ENCODE measurements at places on chromosomes 1 and 21.

DNA sequence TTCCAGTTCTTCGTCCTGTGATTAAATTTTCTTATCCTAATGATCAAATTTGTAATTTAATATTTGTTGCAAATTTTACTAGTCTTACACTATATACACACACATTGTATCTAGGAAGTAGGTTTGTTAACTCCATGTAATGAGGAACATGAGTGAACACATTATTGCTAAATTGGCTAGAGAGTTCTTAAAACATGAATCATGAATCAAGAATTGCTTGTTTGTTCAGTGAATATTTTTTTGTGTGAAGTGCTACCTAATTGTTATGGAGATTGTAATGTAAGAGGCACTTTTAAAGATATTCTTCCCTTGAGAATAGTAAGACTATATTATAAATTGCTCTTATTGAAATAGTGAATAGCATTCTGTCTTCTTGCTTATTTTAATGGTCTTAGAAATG, 4.6 kb downstream of the GPSM2 start:
- no peak for DNase-seq

DNA sequence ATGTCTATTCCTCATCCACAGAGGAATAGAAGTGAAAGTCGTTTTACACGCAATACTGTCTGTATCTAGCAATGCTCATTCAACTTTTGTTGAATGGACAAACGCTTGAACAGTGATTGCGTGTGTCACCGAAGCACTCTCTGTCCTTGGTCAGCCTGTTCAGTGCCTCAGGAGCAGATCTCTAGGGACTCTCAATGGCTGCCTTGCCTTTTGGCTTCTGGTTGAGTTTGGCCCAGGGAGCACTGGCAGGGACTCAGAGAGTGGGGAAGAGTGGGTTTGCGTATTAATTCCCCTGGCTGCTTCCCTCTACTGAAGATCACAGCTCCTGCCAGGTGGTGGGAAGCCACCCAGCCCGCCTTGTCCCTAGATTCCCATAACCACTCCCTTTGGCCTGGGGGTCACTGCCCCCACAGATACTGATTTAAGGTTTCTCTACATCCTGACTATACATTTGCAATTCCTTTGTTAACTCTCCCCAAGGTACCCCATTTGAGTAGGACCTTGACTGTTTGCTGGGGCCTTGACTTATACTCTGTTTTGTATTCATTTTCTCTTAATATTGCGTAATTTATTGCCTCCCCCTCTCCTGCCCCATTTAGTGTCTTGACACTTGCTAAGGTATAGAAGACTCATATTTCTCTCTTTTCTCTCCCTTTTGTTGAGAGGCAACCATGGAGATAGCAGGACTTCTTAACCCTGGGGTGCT, 61.7 kb upstream of the USP24 start:
- DNase-seq, result no peak

DNA sequence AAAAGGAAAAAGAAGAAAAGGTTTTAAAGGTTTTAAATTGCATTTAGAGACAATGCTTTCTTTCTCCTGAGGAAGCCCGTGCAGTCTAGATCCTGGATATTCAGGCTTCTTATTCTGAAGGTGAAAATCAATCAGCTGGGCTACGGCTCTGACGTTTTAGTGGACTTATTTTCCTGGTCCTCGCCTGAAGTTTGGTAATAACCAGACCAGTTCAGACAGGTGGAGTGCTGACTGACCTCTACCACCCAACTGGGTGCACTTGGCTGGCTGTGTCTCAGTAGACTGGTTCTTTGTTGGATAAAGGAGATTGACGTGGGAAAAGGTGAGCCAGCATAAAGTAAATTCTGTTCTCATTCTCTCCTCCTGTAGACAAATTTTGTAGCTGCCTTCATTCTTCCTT, 7.2 kb upstream of the ATP1A1 start:
- no peak for DNase-seq

DNA sequence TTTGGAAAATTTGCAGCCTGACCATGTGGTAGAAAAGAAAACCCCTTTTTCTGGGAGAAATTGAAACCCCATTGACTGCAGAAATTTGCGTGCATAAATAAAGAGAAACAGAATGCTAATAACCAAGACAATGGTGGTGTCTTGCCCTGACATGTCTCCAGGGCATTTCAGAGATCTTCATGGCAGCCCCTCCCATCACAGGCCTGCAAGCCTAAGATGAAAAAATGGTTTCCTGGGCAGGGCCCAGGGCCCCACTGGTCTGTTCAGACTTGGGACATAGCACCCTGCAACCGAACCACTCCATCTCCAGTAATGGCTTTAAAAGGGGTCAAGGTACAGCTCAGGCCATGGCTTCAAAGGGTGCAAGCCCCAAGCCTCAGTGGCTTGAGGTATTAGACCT, 71.6 kb upstream of the SGIP1 start:
- DNase-seq, result no peak

DNA sequence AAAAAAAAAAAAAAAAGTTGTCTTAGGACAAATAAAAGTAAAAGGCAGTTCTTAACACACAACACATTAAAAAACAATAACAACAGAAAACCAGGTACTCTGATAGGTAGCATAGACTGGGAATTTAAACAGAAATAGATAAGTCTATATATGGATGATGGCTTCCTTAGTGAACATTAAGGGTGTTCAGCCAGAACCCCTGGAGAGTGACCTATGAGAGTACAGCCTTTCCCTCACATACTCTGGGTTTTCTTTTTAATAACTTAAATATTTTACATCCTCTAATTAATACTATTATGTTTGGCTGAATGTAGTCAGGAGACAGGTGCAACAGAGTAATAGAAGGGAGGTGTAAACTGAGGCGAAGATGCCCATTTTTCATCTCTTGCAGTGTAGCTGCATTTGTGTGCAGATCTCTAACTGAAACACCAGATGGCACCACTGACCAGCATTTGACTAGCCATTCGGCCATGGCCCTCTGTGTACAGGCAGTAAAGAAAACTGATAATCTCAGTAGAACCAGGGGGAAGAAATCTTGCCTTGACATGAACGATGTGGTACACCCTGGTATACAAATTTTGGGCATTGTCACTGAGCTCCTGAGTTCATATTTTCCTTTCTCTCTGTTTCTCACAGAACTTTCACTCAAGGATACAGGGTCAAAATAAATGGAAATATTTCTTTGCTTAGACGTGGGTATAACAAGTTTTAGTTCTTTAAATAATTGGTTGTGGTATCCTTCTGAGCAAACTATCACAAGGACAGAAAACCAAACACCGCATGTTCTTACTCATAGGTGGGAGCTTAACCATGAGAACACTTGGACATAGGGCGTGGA, 7.6 kb downstream of the TTF2 start:
- no peak for DNase-seq

DNA sequence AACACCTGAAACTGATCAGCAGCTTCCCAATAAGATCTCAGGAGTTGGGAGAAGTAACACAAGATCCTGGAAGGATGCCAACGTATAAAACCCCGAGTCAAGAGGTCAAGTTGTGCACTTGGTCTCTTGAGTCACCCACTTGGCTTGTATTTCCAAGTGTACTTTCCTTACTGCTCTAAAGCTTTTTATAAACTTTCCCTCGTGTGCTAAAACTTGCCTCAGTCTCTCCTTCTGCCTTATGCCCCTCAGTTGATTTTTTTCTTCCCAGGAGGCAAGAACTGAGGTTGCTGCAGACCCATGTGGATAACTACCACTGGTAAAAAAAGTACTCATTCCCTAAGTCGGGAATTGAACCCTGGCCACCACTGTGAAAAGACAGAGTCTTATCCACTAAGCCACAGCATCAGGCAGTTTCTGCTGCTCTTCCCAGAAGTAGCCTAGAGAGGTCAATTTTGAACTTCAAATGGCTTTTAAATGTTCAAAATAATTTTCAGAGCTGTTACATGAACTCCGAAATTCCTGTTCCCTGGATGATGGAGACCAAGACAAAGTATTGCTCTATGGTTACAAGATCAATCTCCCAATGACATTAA, 28.9 kb downstream of the ITLN2 start:
- DNase-seq, result no peak

- DNase-seq, result no peak
Observed at GRCh38 chr1:116834595-116834994, 75.1 kb upstream of the PTGFRN start.

DNA sequence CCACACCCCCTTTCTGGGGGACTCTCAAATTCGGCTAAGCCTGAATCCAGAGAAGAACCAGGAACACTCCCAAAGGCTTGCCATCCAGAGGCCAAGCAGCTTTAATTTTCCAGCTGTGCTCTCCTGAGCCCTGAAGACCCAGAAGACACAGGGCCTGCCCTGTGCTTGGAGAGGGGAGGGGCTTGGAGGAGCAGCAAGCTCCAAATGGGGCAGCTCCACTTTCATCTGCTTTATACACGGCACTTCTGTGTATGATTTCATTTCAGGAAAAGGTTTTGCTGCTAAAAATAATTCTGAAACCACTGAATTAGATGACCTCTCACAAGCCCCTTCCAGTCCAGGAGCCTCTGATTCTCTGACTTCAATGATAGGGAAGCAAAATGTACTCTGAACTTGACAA, 39.2 kb upstream of the CTTNBP2NL start:
- DNase-seq, result no peak

GRCh38 chr21:44727757-44728156, 16.4 kb upstream of the TSPEAR start:
- DNase-seq, result no peak

DNA sequence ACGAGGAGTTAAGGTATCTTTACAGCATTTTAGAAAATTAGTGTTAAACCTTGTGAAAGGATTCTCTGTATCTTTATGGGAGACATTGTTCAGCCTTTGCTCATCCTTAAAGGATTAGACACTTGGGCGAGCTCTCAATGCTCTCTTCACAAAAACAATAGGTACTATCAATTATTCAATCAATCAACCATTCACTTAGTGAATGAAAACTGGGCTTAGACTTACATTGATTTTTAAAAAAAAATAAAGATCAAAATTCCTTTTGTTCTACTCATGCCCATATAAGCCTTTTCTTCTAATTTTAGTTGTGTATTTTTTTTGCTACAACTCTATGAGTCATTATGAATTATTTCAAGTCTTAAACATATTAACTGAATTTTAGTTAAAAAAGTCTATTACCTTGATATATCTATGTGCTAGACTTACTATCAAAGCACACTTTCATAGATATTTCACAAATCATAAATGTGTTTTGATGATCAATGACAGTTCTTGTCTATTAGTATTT, 181.2 kb downstream of the DPYD start:
- no peak for DNase-seq

GRCh38 chr1:203522237-203522636, 28.3 kb downstream of the OPTC start:
- DNase-seq, result no peak

DNA sequence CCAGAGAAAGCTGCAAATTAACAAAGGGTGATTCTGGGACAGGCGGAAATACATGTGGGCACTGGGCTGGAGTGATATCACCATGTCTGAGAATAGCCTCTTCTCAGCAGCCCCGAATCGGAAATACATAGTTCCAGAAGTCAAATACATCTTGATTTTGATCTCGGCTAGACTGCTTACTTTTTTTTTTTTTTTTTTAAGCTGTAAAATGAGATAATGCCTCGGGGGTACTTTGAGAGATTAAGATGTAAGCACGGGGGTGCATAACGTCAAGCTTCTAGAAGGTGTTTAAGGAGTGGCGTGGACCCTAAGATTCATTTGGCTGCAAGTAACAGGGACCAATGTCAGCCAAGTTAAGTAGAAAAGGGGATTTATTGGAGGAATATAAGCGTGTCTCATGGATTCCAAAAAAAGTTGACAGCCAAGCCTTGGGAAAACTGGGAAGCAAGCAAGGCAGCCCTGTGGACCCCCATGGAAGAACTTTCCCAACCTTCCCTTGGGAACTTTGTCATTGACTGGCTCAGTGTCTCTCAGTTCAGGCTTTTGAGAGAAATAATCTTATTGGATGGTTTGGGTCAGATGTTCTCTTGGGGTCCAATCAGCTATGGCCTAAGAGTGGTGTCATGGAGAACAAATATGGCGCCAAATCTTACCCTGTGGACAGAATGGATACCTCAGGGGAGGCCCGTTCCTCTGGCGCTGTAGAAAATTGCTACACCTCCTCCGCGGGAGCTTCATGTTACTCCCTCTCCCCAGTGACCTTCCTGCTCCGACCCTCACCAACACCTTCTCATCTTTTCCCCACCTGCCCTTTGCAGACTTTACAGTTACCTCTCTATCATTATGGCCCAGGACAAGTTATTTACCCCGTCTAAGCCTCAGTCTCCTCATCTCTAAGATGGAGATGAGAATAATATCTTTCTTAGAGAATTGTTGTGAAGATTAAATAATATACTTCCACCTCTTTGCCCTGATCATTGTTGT, 186.6 kb downstream of the KAZN start:
- no peak for DNase-seq

DNA sequence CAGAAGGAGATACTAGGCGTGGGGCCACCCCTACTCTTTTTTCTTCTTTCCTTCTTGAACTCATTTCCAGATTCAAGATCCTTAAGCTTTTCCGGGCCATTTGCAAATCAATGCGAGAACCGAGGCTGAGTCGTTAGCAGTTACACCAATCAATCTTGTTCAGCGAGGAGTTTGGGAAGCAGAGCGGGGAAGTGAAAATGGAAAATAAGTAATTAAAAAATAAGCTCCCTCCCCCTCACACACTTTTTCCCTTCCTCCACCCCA, 1.7 kb upstream of the NEGR1 start:
- no peak for DNase-seq

- no peak for DNase-seq
Observed at GRCh38 chr1:7013833-7014639, 228.8 kb downstream of the CAMTA1 start.

GRCh38 chr1:33445108-33445507, 14.2 kb upstream of the PHC2 start:
- no peak for DNase-seq

GRCh38 chr21:33402001-33402979, 923 bp upstream of the IFNGR2 start:
- DNase-seq, result no peak

GRCh38 chr1:147496571-147497210, 44.6 kb upstream of the BCL9 start:
- no peak for DNase-seq

- DNase-seq, result no peak
Observed at GRCh38 chr1:44168520-44169098, 27.2 kb upstream of the KLF18 start.

DNA sequence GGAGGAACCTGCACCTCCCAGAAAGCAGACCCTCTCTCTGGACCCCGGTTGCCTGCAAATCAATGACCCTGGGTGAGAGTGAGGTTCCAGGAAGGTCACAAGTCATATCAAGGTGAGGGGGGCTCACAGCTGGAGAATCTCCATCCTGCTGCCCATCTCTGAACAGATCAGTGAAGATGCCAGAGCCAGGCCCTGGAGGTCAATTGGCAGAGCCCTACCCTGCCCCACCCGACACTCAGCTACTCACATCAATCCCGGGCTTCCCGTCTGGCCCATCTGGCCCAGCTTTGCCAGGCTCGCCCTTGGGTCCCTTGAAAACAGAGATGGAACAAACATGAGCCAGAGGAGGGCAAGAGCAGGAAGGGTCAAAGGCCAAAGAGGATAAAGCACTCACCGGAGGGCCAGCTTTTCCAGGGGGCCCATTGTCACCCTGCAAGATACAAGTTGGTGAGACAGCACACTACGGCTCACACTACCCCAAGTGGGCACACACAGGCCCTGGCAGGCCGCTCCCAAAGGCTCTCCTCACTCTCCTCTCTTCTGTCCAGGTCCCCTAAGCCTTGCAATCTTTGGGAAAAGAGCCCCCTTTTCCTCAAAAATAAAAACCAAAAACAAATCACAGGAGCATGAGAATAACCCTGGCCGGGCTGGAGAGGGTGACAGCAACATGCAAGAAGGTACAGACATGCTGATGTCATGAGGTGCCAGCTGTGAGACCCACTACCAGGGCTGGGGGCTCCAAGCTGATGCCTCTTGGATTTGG, 2.9 kb downstream of the COL9A2 start:
- no peak for DNase-seq

GRCh38 chr1:74824497-74825107, 91.7 kb downstream of the TYW3 start:
- DNase-seq, result no peak

GRCh38 chr1:167500283-167500860, 18.0 kb downstream of the CD247 start:
- no peak for DNase-seq

Data from stimulated activated CD4-positive, alpha-beta T cell treated with anti-CD3 and anti-CD28 coated beads, Interleukin-15, amount 100 ng/mL, for 1 hour (primary cell).